ENCODE measurements at places on chromosomes 11 and 22.

DNA sequence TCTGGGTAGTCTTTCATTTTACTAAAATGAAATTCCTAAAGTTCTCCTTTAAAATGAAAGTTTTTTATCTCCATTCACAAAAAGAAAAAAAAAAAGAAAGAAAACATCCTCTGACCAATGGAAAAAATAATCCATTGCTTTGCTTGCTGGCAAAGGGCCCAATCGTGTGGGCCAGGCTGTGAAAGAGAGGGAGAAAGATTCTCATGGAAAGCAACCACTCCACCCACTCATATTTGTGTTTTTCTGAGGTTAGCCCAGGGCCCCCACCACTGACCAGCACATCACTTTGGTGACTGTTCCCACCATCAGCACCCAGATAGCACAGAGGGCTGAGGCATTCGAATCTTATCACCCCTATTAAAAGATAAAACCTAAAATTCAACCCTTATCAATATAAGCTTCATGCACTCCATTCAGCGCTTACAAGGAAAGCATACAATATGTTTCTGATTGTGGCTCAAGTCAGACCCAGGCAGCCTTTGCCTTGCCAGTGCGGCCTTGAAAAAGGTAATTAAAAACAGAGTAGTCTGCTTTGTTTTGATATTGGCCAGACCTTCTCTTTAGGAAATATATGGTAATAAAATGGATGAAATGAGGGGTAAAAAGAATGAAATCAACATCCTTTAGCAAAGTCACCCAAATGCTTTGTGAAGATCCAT, 192.8 kb downstream of the ETS1 start:
- no peak for DNase-seq

GRCh38 chr11:72736452-72737069, 15.6 kb downstream of the ARAP1 start:
- peak; percentile 48 for DNase-seq

- no peak for DNase-seq
Observed at GRCh38 chr22:46439576-46440465, 97.6 kb downstream of the CELSR1 start.

DNA sequence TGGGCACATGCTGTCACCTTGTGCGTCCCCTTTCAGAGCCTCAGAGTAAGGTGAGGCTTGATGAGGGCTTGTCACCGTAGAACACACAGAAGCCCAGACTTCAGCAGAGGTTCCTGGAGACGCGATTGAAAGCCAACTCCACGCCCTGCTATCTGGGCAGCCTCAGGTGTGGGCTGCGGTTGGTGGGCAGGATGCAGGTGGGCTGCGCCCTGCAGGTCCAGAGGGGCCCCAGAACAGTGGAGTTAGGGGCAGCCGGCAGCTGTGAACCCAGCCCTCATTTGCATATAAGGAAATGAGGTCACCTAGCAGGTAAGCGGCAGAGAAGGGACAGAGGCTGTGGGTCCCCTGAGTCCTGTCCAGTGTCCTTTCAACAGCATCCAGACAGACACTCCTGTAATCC, 15.4 kb downstream of the PHLDA2 start:
- no peak for DNase-seq

GRCh38 chr11:62186195-62186594, 3.8 kb upstream of the SCGB1D1 start:
- DNase-seq: no peak

GRCh38 chr11:120780239-120780638, 243.7 kb upstream of the TBCEL start:
- DNase-seq: no peak

Data from stimulated activated CD8-positive, alpha-beta memory T cell treated with anti-CD3 and anti-CD28 coated beads, Interleukin-7, amount 100 ng/mL, for 1 hour (primary cell).